Choroid plexus epithelial cell (primary cell): ENCODE measurements at places on chromosomes 11 and 22.
A peak's percentile ranks its signal among the peaks of the same experiment; 100 is the strongest.

GRCh38 chr11:129853518-129854231 is 38.0 kb downstream of the TMEM45B start:
- peak; percentile 59 for DNase-seq

DNA sequence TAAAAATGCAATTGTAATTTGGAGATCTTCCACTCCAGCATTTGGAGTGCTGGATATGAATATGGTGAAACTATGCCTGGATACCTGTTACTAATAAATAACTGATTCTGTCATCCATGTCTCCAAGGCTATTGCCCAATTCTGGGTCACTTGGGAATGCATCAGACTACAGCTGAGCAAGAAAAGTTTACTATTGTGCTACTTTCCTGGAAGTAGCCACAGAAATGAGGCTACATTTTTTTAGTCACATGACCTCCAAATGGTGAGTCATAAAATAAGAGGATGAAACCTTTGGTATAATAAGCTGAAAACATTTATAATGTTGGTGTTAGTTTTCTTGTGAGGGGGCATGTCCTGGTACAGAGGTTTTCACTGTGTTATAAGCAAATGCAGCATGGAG is 44.4 kb downstream of the DCDC1 start:
- DNase-seq, result peak; percentile 81

GRCh38 chr22:48858121-48858520 is 969.6 kb downstream of the BRD1 start:
- DNase-seq, result no peak

DNA sequence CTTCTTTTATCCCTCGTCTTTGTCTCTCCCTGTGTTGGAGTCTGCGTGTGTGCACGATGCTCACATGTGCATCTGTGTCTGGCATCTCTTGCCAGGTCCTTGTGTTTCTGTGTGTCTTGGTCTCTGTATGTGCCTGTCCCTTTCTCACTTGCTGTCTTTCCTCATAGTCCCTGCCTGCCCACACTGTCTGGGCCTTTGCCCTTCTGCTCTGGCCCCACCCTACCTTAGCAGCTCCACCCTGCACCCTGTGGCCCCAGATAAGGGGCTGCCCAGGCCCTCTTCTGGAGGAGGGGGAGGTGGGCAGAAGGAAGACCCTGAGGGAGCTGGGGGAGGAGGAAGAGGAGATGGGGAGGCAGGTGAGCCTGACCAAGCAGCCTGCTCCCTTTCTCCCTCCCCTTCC is 2.8 kb downstream of the EHBP1L1 start:
- DNase-seq, result no peak

DNA sequence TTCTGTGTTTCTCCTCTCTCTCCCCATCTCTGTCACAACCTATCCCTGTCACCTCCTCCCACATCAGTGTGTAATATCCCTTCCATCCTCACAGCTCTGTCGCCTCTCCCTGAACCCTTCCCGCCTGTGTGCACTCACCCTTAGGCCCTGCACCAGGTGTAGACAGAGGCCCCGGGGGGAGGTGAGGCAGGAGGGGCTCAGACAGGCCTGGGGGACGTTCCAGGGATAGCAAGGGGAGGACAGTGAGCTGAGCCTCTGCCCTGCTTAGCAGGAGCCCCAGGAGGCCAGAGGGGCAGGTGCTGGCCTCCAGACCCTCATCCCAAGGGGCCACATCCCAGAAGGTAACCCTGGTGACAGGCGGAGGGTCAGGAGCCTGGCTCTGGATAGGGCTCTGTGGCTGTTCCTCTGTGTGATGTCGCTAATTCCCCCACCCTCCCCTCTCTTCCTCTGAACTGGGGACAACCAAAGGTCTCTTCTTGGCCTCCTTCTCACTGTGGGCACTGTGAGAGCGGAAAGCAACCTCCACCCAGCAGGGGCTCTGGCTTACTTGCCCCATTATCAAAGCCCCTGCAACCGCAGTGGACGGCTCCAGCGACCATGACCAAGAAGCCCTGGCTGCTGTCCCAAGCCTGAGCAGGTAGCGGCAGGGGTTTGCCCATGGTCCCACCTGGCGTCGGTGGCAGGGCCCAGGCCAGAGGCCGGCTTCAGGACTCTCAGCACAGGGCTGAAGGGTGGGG is 35.7 kb downstream of the KCNJ4 start:
- no peak for DNase-seq

- no peak for DNase-seq
These were observed 62.1 kb downstream of the TRAF6 start for GRCh38 chr11:36447947-36448346.

DNA sequence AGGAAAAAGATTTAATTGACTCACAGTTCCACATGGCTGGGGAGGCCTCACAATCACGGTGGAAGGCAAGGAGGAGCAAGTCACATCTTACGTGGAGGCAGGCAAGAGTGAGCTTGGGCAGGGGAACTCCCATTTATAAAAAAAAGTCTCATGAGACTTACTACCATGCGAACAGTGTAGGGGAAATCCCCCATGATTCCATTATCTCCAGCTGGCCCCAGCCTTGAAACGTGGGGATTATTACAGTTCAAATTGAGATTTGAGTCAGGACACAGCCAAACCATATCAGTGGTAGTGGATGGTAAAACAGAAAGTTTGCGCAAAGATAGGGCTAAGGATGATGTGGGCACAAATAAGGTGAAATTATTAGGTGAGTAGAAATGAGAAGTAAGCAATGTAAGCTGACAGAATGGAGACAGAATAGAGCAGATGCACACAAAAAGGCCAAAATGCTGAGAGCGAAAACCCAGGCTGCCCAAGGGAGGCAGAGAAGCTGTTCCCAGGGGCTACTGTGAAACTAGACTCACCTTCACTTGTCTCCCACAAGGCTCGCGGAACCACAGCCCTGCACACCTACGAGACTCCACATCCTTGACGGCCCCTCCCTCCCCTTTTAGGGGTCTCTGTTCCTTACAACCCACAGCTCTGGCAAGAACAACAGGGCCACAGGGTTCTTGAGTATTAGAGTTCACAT is 377.6 kb downstream of the CADM1 start:
- no peak for DNase-seq

- peak; percentile 94 for DNase-seq
These were observed 18.9 kb upstream of the PPP6R3 start for GRCh38 chr11:68441466-68442230.

- peak; percentile 71 for DNase-seq
These were observed 26.8 kb upstream of the PHLDA2 start for GRCh38 chr11:2955906-2956476.

DNA sequence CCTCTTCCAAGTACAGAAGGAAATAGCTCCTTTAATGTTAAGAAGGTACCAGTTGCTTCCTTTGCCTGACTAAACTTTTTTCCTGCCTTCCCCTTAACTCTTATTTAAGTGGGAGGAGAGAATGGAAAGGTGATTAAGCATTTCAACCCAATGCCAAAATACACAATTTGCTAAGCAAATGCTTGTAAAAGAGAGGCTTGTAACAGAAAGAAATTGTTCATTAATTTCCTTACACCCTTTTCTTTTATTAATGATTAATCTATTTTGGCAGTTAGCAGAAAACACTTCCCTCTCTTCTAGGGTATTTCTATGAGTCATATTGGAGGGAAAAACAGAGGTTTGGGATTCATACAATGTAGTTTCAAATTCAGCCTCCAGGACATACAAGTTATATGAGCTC is 427.6 kb upstream of the FAT3 start:
- no peak for DNase-seq

DNA sequence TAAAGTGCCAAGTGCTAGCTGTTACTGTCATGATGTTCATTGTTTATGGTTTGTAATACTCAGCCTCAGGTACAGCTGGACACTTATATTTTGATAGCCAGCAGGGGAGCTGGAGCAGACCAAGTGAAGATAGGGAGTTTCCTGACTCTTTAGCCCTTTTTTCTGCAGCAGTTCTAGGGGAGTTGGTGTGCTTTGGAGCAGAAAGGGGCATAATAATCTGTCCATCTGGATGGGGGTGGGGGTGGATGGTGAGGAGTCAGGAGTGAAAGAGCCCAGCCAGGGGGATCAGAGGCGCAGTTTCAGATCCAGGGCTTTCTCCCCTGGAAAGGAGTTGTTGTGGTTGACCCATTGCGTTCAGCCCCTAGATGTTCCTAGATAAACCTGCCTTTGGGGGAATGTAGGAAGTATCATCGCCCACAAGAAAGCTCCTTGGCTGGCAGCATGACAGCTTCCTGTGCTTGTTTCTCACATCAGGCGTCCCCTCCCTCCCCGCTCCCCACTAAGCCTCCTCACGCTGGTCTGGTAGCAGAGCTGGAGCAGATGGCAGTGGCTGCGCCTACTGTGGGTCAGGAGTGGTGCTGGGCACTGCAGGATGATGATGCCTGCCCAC is 41.9 kb downstream of the MED15 start:
- DNase-seq, result peak; percentile 62

DNA sequence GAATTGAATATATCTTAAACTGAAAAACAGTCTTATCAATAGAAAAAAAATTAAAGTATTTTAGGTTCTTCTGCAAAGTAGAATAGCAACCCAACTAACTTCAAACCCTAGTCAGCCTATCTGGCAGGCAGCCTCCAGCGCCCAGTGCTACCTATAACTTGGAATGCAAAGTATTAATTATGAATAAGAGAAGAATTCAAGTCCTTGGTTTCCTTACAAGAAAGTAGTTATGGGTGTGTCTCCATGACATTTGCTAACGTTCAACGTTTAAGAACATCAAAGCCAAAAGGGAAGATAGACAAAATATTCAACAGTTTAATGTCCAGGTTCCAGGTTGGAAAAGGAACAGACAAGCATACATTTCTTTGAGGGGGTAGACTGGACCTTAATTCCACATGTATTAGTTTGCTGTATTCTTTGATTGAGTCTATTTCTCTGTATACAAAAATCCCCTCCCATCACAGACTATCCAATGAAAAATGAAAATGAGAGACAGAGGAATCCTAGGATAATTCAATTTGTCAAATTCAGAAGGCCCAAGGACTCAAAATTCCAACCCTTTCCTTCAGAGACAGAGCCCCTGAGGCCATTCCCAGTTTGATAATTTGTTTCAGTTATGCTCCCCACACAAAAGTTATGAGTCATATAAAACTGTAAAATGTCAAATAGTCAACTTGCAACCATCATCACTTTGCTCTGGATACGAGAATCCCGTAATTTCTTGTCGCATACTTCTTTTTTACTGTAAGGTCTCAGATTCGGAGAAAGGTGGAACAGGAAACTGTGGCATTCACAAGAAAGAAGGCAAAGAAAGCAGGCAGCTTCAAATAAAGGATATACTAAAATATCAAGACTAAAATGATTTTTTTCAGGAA is 83.7 kb upstream of the CHRM4 start:
- DNase-seq, result no peak

DNA sequence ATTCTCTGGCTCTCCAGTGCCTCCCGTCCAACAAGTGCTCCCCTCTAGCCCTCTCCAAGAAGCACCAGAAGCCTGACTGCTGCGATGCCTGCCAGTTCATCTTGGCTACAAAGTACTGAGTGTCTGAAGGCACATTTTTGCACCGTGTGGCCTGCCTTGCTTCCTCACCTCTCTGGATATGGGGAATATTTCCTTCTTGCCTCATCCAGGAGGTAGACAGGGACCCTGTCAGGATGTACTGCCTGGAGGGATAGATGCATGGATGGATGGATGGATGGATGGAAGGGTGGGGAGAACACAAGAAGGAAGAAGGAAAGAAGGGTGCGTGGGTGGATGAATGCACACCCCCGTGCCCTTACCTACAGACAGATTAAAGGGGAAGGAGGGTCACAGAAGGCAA is 27.6 kb downstream of the KCTD17 start:
- DNase-seq, result no peak

DNA sequence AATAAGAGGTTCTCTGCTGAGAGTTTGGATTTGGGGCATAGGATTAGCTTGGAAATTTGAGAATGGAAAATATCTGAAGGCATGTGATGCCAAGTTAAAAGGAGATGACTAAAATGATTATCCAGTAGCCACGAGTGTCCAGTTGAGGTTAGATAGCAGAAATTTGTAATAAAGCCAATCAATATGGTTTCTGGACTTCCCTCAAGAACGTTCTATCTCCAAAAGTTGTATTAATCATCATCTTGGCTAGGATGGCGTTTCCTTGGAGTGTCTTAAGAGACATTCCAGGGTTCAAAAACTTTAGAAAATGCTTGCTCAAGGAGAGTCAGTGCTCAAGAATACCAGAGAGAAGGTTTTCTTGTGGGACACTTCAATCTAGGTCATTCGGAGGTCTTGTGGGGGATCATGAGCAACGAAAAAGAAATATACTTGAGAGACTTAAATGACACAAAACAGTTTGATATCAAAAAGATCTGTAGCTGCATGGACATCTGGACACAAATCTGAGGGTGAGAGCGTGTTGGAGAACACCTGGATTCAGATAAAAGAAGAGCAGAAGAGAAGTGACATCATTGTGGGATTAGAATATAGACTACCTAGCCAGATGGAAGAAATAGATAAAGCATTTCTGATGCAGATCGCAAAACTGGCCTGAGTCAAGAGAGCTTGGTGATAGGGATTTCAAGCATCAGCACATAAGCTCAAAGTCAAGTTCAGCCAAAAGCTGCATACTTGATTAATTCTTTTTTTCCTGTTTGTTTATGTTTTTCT is 97.7 kb downstream of the ARFGAP2 start:
- DNase-seq, result no peak

- peak; percentile 65 for DNase-seq
These were observed 81.6 kb downstream of the PDHX start for GRCh38 chr11:34997952-34998528.

GRCh38 chr22:42080287-42080686 is 787 bp downstream of the SMDT1 start:
- peak; percentile 63 for DNase-seq

DNA sequence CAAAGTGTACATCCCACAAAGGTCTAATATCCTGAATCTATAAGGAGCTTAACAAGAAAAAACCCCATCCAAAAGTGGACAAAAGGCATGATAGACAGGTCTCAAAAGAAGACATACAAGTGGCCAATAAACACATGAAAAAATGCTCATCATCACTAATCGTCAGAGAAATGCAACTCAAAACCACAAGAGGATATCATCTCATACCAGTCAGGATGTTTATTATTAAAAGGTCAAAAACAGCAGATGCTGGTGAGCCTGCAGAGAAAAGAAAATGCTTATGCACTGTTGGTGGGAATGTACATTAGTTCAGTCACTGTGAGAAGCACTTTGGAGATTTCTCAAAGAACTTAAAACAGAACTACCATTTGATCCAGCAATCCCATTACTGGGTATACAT is 12.7 kb downstream of the LGALS12 start:
- DNase-seq, result peak; percentile 96

GRCh38 chr11:124817036-124817435 is 16.8 kb upstream of the MSANTD2 start:
- no peak for DNase-seq

DNA sequence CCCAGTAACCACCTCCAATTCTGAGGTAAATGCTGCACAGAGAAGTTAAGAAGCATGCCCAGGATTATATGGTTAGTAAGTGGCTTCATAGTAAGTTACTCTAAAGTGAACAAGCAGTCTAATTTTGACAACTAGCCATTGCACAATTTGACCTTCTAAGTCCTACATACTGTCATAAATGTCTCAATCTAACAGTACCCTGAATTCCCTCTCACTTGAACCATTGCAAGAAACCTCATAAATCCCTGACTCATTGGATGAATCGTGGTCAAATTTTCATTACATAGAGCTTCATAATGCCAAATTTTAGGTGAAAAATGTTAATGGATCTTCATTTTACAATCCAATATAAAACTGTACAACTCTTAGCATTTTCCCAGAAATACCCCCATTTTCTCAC is 217.3 kb upstream of the GRIA4 start:
- peak; percentile 29 for DNase-seq

GRCh38 chr11:504053-504993 is 2.7 kb downstream of the RNH1 start:
- peak; percentile 60 for DNase-seq
